ENCODE measurements at places on chromosomes 12 and 14.

DNA sequence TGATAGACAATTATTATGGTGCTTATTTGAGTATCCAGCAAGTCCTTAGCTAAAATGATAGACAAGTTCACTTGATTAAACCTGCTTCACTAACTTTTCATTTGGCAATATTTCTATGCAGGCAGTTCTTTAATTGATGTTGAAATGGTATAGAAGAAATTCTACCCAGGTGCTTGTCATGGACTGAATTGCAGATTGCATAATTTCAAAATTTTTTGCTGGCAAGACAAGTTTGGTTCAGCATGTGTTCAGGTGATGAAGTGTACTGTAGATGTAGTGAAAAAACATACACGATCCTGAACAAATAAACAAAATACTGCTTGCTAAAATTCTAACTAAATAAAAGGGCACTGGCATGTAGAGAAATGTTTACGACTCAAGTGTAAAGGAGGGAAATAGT lies 189.0 kb downstream of the FOXA1 start:
- DNase-seq = no peak

DNA sequence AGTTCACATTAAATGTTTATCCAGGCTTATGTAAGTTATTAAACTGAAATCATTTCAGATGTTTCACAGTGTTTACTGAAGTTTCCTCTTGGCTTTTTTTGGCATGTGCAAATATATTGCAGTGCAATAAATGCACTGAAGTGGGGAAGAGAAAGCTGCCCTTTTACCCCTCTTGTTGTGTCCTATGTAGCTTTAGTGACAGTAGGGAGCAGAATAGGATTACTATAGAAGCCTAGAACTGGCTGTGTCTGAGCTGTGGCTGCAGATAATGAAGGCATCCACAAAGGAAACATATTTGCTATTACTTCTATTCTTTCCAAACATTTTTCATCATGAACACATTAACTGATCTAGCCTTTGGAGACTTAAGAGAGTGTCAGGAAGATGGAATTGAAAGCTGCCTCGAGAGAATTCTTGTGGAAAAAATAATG lies 24.1 kb upstream of the CNTN1 start:
- no peak for DNase-seq

- DNase-seq = no peak
Observed at GRCh38 chr14:24187539-24187915, 1.1 kb downstream of the IPO4 start.

DNA sequence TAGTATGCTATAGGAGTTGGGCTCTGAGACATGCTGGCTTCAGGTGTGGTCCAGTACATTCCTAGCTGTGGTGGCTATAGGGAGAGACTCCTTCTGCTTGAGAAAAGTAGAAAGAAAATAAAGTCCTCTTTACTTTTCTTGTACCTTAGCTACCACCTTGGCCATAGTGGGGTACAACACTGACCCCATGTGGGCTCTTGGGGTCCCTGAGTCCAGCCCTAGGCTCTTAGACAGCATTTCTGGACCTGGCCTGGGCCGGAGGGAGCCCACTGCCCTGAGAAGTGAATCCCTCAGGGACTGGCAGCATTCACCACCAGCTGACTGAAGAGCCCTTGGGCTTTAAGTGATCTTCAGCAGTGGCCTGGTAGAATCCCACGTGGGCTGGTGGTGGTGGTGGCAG lies 143.1 kb downstream of the SYT10 start:
- no peak for DNase-seq

DNA sequence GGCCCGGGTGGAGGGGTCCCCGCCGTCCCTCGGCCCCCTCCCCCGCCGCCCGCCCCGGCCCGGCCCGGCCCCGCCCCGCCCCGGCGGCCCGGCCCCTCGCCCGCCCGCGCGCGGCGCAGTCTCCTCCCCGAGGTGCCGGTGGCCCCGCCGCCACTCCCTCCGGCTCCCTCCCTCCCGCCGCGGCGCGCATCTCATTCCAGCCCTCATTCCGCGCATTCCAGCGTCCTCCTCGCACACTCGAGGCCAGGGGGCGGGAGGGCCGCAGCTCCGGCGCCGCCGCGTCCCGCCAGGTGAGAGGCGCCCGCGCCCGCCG lies at the start of gene TEAD4:
Gene TEAD4 (plus strand): TSS at position 206 of the 313 bp plus-strand sequence.
- DNase-seq = peak; percentile 87

DNA sequence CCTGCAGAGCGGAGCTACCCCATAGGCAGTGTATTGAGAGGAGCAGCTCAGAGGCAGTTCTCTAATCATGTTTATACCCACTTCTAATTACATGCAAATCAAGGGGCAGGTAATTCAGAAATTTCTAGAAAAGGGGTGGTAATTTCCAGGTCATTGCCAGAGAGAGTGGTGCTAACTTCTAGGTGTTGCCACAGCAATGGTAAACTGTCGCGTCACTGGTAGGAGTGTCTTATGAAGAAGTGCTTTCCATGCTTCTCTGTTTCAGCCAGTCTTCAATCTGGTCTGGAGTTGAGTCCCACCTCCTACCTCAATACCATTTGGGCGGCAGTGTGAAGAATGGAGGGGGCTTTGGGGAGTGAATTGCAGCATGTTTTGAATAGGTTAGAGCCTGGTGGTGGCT lies 8.5 kb upstream of the AMN1 start:
- no peak for DNase-seq
